Left renal cortex interstitium (tissue), 4 donors: ENCODE measurements at places on chromosomes 3 and 15. TPM values are rescaled to one million over a fixed set of nuclear protein-coding genes. Genes with fewer than 3 reads are reported as not detected.

GRCh38 chr3:81716870-81717509 is 44.5 kb downstream of the GBE1 start:
- DNase-seq, result peak; percentile 28

- DNase-seq, result no peak
These were observed 23.0 kb upstream of the CLDN1 start for GRCh38 chr3:190345027-190345821.

Gene RTP1
- not detected for polyA plus RNA-seq

DNA sequence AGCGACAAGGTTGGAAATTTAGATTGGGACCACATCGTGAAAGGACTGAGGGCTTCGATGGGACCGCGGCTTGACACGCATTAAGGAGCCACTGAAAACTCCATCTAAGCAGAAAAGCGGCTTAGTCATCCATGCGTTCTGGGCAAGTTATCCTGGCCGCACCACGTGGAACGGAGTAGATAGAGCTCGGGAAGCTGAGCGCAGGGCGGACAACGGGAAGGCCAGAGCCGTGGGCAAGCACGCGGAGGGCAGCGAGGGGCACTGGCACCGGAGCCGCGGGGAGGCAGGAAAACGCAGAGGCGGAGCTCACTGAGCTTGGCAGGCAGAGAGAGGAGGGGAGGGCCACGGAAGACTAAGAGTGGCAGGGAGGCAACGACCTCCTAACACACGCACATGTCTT is 61.3 kb upstream of the VGLL4 start:
- no peak for DNase-seq

- DNase-seq, result no peak
These were observed 71.2 kb downstream of the RSRC1 start for GRCh38 chr3:158181096-158181495.

Gene ALDH1A3
- polyA plus RNA-seq, result 5.1 TPM

DNA sequence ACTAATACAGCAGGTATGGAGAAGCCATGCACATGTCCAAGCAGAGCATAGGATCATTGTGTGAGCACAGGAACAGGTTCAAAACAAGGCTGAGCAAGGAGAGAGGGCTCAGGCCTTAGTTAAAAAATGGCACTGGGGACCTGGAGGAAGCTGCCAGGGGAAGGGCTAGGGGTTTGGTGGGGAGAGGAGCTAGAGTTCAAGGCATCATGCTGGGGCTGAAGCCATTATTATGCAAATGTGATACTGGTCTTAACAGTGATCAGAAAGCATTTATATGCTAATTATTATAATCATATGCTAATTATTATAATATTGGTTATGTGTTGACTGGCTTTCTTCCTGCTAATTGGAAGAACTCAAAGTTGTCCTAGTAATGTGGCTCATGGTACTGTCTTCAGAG is 546.0 kb upstream of the CFAP20DC start:
- no peak for DNase-seq

DNA sequence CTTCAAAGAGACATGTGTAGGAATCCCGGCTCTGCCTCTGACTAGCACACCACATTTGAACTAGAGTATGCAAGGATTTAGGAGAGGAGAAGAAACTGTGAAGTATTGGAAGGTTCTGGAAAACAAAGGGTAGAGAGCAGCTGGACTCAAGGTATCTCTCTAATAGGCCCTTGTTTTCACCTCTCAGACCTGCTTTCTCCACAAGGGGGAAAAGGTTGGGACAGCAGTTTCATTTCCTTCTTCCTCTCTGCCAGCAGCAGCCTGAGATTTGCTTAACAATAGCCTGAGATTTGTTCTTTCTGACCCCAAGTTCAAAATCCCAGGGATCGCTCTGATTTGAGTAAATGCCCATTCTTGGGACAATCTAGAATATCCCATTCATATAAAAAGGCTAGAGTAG is 430.6 kb upstream of the MCTP2 start:
- DNase-seq, result no peak

DNA sequence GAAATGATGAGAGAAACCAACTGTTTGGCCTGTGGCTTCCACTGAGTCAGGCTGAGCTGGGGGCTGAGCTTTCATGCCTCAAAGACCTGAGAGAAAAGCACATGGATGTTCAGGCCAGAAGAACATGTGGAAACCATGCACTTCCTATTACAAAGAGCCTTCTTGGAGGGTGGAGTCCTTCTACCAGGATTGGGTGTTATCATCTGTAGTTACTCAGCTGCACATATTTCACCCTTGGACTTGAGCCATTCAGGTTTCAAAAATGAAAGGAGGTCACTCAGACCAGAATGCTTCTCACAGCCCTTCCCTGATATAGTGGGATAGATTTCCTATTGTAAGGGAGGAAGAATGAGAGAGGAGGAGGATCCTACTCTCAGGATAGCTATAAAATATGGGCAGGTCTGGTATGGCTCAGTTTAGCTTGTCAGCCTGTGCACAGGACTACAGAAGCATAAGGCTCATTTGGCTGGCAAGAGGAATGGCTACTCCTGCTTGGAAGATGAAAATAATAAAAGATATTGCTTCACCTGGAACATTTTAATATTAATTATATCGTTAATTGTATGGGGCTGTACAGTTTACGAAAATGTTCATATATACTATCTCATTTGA is 173.6 kb upstream of the TMC3 start:
- no peak for DNase-seq

GRCh38 chr3:171200052-171200749 is 173.7 kb upstream of the SLC2A2 start:
- no peak for DNase-seq

- DNase-seq, result no peak
These were observed 27.8 kb downstream of the DCAF1 start for GRCh38 chr3:51471775-51472652.

DNA sequence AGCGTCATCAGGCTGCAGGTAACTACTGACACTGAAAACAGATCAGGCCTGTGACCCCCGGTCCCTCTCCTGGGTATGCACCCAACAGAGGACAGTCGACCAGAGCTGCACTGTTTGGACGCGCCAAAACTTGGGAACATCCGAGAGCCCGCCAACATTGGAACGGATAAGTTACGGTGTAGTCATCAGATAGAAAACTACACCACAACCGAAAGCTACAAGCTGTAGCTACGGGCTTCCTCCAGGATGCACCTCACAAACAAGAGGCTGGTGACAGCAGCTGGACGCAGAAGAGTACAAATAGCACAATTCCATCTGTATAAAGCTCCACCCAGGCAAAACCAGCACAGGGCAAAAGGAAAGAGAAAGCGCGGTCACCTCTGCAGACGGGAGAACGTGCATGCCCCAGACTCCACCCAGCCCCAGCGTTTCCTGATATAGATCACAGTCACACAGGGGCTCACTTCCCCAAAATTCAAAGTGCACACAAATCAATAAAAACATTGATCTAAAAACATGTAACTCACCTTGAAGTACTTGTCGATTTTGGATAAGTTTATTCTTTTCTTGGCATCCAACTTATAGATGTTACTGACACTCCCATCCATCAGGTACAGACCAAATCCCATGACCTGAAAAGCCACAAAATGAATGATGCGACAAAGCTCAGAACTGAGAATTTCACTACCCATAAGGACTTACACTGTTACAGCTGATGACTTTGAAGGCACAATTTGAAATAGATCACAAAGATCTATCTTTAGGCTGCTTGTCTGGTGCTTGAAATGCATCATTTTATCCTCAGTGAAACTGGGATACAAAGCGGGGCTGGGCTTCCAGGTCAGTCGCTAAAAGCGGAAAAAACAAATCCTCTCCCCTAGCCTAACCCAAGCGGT is 43.3 kb downstream of the CYFIP1 start:
- DNase-seq, result no peak

Gene RTP4
- 0.66 TPM for polyA plus RNA-seq

Gene PROK2
- polyA plus RNA-seq, result not detected

DNA sequence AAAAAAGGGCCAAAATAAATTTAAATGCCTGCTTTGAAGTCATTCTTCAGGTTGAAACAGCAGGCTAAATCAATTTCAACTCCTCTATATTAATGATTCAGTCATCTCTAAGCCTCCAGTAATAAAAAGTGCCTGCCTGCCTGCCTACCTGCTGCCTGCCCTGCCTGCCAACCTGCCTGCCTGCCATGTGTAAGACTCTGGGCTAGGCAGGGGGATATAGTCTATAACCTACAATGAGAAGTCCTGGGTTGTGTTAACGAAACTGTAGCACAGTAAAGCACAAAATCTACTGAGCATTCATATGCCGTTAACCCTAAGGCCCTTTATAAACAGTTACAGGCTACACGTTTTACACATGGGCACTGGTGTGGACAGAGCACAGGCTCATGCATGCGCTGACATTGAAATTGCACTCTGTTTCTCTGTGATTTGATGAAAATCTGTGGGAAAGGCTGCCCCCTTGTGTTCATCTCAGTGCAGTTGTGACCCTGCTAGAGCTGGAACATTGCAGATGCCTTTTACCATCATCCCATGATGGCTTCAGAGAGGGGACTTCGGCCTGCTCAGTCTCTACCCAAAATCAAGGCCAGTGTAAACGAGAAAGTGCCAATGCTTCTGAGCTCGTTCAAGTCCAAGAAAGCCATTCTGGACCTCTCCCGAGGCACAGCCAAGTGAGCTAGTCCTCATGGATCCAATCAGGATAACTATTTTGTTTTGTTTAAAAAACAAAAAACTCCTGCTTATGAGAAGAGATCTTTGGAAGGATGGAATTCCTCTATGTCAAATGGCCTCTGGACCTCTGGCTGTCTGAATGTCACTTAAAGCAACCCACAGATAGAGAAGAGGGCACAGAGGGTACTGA is 64.6 kb downstream of the EFL1 start:
- peak; percentile 72 for DNase-seq

DNA sequence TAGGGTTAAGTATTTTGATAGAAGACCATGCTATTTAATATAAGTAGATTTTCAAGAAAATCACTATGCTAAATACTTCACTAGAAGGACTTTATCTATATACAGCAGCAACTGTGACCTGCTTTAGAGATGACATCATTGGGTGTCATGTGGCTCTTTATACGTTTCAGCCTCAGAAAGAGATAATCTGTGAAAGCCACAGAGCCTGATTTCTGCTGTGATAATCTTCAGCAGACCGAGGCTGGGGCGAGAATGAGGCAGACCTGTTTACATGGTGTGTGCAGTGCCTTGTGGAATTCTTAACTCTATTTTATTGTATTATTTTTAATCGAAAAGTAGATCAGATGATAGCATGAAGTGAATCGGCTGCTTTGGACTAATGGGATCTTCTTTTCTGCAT is 471.2 kb downstream of the MFSD1 start:
- no peak for DNase-seq

Gene ZNF770
- polyA plus RNA-seq, result 54.4 TPM

Gene CCDC33
- polyA plus RNA-seq, result 5.4 TPM

Gene SLC22A13
- 2.3 TPM for polyA plus RNA-seq

Gene CASR
- polyA plus RNA-seq, result 29.2 TPM

GRCh38 chr3:55634345-55634744 is 147.2 kb upstream of the WNT5A start:
- DNase-seq, result no peak

- DNase-seq, result no peak
These were observed 350.1 kb upstream of the AZI2 start for GRCh38 chr3:28698706-28699105.

Gene CTDSPL
- 105 TPM for polyA plus RNA-seq

- DNase-seq, result no peak
These were observed 144.2 kb downstream of the ANO10 start for GRCh38 chr3:43477600-43477999.

GRCh38 chr3:59981377-59981776 is 931.6 kb upstream of the CFAP20DC start:
- DNase-seq, result no peak
